Naive B cell (primary cell): ENCODE measurements at places on chromosomes 12 and 14. TPM values are rescaled to one million over a fixed set of nuclear protein-coding genes. Genes with fewer than 3 reads are reported as not detected.

Gene CLEC12A
- 0.43 TPM for polyA plus RNA-seq

Gene FGD4
- 3.3 TPM for polyA plus RNA-seq

DNA sequence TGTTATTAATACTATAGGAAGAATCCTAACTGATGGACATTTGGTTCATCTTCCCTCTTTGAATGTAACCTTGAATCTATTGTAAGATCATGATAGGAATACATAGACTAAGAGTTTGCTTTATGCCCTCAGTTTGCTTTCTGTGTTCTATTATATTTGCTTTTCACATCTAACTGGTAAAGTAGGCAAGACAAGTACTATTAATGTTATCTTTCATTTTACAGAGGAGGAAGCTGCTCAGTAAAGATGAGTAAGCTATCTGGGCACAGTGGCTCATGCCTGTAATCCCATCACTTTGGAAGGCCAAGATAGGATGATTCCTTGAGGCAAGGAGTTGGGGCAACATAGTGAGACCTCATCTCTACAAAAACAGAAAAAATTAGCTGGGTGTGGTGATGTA is 103.0 kb downstream of the TMTC2 start:
- no peak for DNase-seq

Gene UNC79
- 0.03 TPM for polyA plus RNA-seq

Gene MYO1H
- not detected for polyA plus RNA-seq

Gene DTX1
- polyA plus RNA-seq, result 16.8 TPM

Gene PLEKHD1
- polyA plus RNA-seq, result not detected

GRCh38 chr12:108833355-108833733 is 24.0 kb downstream of the SSH1 start:
- DNase-seq, result no peak

GRCh38 chr12:94263011-94263811 is 114.8 kb downstream of the PLXNC1 start:
- no peak for DNase-seq

GRCh38 chr12:114767906-114768722 is 84.1 kb upstream of the TBX3 start:
- DNase-seq, result no peak

Gene EFCAB11
- 6.3 TPM for polyA plus RNA-seq

GRCh38 chr14:102192840-102193502 is 53.3 kb downstream of the WDR20 start:
- DNase-seq, result no peak

GRCh38 chr14:30869551-30870155 is 4.7 kb upstream of the COCH start:
- no peak for DNase-seq

- DNase-seq, result no peak
Observed at GRCh38 chr14:103400537-103400936, 15.3 kb downstream of the MARK3 start.

DNA sequence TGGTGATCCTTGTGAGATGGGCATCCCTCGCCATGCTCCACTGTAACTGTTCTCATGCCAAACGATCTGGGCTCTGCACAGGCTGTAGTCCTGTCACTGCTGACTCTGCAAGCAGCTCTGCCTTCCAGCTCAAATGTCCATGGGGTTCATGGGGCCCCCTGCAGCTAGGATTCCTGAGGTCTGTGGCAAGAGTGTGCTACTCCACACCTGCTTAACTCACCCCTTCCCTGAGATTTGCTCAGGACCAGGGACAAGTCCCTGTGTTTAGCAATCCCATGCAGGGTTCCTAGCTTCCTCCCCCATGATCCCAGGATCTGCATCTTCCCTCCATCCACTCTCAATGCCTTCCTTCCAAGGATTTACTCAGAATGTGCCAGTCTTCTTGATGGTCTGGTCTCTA is 241.0 kb downstream of the ASCL1 start:
- no peak for DNase-seq

Gene SIX4
- not detected for polyA plus RNA-seq

Gene GNB3
- not detected for polyA plus RNA-seq

DNA sequence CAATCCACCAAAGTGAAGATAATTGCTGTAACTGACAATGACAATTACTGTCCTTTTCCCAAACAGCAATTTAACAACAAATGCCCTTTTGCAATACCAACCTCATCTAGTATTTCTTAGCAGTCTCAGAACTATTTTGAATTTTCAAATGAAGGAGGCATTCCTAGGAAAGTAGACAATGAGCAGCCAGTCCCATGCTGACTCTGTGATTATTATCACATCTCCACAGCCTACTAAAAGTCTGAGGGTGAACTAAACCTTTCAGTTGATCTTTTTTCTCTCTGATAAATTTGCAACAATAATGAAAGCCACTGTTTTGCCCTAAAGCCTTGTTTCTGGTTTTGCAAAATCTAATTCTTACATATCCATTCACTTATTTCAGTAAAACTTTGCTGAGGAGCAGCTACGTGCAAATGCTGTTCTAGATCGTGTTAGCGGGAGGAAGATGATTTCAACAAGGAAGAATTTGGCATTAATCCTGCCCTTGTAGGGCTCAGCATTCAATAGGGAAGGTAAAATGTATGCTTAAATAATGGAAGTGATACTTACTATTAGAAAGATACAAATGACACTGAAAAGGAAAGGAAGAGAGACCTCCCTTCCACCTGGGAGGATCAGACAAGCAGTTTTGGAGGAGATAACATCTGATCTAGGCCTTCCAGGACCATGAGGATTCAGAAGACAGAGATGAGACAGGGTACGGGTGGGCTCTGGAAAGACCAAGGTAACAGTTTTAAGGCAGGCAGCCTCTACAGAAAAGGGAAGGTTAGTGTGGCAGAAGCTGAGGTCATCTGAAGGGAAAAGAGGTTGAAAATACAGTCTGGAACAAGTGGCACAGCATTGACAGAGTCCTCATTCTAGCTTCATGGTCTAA is 47.4 kb downstream of the SLC38A1 start:
- DNase-seq, result no peak
